ENCODE measurements at places on chromosomes 3 and 15.

- no peak for DNase-seq
These were observed 29.9 kb downstream of the RBP1 start for GRCh38 chr3:139509631-139510030.

GRCh38 chr3:17115186-17115585, 230.4 kb downstream of the PLCL2 start:
- no peak for DNase-seq

- DNase-seq: no peak
These were observed 26.0 kb upstream of the GNB5 start for GRCh38 chr15:52217186-52217585.

- no peak for DNase-seq
These were observed 4.1 kb upstream of the COX17 start for GRCh38 chr3:119681279-119681678.

- no peak for DNase-seq
These were observed 10.0 kb upstream of the SEMA3B start for GRCh38 chr3:50258979-50259378.

GRCh38 chr3:126118591-126118990, 34.7 kb upstream of the SLC41A3 start:
- DNase-seq: no peak

GRCh38 chr3:69451594-69451993, 65.7 kb upstream of the FRMD4B start:
- no peak for DNase-seq

DNA sequence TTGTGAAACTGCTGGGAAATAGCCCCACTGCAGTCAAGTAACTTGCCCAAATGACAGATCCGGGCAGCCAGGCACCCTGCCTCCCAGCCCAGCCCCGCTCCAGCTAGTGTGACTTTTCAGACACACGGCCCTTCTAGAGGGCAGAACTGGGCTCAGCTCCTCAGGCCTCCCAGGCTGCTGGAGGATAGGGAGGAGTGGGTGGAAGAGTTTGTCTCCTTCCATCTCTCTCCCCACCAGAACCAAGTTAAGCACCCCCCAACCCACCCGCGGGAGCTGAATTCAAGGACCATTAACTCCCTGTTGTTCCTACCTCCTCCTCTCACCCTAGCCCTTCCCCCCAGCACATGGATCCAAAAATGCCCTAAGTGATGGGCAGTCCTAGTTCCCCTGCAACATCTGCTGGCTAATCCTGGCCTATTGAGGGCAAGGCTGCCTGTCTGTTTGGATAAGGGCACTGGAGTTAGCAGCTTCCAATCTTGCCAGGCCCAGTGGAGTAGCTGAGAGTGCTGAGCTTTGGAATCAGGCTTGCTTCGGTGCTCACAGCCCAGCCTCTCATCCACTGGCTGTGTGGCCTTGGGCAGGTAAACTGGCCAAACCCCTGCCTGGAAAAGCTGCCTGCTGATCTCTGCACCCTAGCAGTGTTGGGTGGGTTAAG, 3.1 kb downstream of the CCDC33 start:
- DNase-seq: no peak

DNA sequence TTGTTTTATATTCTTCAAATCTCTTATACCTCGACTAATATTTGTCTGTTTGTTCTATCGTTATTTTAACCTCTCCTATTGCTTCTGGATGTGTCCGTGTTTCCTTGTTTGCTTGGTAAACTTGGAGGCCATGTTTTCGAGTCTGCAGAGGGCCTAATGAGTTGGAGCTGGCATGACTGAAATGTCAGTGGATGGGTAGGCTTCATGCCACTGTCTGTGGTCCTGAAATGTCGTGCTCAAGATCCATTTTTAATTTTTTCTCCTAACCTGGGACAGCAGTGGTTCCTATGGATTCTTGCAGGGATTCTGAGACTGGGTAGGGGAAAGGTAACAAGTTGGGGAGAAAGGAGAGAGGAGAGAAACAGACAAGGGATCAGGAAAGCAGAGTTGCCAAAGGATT, 18.8 kb upstream of the GASK1A start:
- DNase-seq: no peak

- DNase-seq: no peak
These were observed 6.4 kb upstream of the SNUPN start for GRCh38 chr15:75631935-75632334.

GRCh38 chr15:53133255-53133850, 343.2 kb upstream of the ONECUT1 start:
- DNase-seq: no peak

DNA sequence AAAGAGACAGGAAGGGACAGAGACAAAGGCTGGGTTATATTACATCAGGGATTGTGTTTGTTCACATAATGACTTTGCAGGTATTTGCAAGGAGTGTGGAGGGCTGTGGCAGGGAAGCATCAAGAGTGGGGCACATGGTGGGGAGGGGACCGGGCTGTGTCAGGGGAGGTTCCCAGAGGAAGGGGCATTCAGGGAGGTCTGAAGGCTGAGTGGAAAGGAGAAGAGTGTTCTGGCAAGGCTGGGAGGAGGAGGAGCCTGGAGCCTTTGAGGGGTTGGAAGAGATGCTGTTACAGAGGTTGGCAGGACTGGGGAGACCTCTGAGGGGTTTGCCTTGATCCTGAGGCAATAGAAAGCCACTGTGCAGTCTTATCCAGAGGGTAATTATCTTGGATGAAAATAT, 49.4 kb downstream of the EXOG start:
- no peak for DNase-seq

GRCh38 chr15:27025481-27025966, 54.5 kb downstream of the GABRG3 start:
- no peak for DNase-seq

DNA sequence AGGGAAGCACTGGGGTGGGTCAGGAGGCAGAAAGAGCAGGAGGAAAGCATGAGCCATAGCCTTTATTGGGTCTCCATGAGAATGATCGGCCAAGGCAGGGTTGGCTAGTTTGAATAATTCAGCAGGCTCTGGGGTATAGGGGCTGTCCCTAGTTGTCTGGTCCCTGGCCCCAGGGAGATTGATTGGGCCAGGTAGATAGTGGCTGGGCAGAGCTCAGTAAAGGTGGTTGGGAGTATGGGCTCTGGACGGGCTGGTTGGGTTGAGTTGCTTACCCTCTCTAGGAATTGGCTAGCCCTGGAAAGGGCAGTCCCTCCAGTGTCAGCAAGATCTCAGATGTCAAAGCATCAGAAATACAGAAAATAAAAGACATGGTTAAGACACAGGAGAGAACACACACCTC, 148.1 kb downstream of the SHQ1 start:
- no peak for DNase-seq

GRCh38 chr3:29354894-29355293, 74.0 kb downstream of the RBMS3 start:
- no peak for DNase-seq

DNA sequence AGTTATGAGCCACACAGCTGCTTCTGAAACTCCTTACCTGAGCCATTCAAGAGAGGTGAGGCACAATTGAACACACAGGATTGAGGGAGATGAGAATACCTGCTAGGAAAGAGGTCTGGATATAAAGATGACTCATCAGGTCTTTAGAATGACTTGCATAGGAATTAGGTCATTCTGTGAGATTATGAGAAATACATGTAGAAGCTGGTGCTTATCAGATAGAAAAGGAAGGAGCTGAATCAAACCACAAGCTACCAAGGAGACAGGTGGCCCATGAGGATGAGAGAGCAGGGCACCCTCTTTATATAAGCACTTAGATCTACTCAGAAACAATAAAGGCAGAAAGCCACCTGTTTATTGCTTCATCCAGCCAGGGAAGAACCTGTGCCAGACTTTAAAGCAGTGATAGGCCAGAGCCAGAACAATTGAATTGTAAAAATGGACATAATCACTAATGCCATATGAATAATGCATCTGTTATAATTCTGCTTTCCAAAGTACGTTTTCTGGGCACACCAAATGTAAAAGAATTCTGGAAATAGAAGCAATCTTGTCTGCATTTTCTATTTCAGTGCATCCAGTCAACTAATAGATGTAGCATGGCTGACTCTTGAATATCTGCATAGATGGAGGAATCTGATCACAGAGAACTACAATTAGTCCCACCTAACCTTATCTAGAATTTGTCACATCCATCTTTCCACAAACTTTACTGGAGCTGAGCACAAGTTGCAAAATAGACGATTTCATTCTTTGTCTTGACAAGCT, 74.9 kb downstream of the PIK3R4 start:
- DNase-seq: no peak

- DNase-seq: no peak
These were observed 733.4 kb downstream of the TUSC7 start for GRCh38 chr3:117443014-117443413.

- no peak for DNase-seq
These were observed 11.6 kb upstream of the ZXDC start for GRCh38 chr3:126487151-126487771.

DNA sequence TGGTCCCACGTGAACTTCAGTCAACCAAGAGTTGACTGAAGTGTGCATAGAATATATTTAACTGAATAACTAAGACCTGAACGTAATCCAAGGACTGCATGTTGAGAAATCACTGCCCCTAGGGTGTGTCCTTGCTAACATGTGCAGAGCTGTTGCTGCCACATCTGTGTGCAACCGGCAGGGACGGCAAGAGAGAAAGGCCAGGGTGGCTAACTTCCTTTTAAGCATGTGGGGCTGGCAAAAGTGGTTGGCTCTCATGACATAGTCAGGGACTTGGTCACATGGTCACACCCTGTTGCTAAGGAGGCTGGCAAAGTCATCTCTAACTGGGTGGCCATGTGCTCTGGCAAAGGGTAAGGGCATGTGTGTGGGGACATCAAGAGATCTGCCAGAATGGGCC, 52.4 kb downstream of the GASK1A start:
- no peak for DNase-seq

DNA sequence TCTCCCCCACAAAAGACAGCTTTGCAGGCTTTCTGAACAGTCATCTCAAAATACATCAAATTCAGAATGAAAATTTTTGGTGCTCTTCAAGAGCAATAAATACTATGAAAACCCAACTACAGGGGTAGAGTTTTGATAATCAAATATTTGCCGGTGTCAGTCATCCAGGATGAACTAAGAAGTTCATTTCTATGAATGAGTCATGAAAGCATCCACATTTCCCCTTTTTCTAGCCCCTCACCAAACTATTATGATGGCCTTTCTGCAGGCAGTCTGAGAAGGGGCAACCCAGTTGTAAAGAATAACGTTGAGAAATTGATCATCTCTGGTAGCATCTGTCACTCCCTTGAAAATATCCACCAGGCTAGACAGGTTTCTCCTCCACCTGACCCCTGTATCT, 3.1 kb upstream of the LPCAT4 start:
- no peak for DNase-seq

GRCh38 chr15:49501586-49501985, 78.5 kb downstream of the FGF7 start:
- DNase-seq: no peak

GRCh38 chr3:23669541-23670255, 136.1 kb upstream of the UBE2E1 start:
- no peak for DNase-seq

GRCh38 chr3:126731044-126731443, 27.0 kb downstream of the CHCHD6 start:
- no peak for DNase-seq

- DNase-seq: no peak
These were observed 117.7 kb downstream of the GOLIM4 start for GRCh38 chr3:167978071-167978470.

DNA sequence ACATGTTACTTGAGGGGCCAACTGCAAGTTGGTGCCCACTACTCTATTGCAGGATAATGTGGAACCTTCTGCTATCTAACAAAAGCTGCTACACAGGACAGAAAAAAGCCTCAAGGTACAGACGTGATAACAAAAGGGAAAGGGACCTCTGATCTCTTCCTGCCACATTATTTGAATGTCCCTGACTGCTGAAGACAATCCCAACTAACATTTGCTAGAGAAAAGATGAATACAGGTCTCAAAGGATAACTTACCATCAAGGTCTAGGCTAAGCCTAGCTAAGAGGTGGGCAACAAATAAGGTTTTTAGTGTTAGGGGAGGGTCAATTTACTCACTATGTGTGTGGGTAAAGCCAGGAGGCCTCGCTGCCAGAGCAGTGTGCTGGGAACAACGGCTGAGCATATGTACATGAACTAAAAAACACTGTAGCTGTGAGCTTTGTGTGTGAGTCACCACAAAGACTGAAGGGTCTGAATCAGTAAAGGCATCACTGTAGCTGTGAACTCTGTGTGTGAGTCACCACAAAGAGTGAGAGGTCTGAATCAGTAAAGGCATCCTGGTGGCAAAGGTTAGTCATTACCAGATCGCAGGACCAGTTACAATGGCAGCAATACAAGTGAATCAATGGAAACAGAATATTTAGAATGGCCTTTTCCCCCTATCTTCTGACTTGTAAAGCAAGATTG, 111.7 kb downstream of the LMLN start:
- DNase-seq: peak; percentile 98

GRCh38 chr3:8618950-8619349, 25.6 kb downstream of the SSUH2 start:
- DNase-seq: no peak

GRCh38 chr3:53658613-53659193, 164.3 kb downstream of the CACNA1D start:
- no peak for DNase-seq

DNA sequence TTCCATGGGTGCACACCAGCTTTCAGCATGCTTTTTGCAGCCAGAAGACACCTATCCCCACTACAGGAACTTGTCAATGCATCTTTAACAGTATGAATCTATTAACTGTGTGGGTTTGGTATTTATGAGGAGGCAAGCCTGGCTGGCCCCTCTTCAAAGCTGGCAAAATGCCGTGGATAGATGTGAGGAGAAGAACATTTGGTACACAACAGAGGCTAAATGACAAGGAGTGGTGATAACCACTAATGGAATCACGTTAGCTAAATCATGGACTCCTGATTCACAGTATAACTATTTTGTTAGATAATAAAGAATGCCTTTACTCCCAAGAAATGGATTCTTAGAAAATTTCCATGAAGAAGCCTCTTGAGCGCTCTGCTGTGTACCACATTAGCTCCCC, 187.2 kb downstream of the CLSTN2 start:
- no peak for DNase-seq

DNA sequence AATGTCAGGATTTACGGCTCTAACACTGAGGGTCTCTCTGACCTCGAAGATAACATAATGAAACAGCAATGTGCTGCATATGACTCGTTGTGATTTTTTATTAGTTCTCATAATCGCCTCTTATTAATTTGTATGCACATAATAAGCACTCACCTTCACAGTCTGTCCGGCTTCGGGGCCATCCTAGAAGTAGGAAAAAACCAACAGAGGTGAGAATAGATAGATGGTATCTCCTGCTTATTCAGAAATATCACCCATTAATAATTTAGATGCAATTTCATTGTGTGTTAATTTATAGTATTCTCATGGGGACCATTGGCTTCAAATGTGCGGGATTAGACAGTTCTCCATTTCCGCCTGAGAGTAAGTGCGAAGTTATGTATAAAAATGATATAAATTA, 961.4 kb upstream of the CFAP20DC start:
- no peak for DNase-seq

- no peak for DNase-seq
These were observed 101.5 kb downstream of the RBMS3 start for GRCh38 chr3:29382409-29382808.

DNA sequence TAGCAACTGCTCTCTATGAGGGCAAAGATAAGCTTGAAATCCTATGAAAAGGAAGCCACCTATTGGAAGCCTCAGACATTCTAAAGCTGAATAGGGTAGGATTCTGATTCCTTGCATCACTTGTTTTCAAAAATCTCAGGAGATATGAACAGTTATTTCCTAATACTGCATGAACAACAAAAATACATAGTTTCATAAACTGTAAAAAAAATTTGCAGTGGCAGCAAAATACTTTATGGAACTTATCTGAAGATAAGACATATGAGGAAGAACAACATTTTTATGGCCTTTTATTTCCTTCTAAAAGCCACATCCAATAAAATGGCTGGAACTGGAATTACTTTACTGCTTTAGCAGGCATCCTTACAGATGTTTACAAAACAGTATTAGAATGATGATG, 29.9 kb downstream of the AP3S2 start:
- no peak for DNase-seq
